ENCODE measurements at places on chromosomes 12 and 14.

GRCh38 chr12:12807970-12808702 is 5.0 kb upstream of the DDX47 start:
- DNase-seq: no peak

DNA sequence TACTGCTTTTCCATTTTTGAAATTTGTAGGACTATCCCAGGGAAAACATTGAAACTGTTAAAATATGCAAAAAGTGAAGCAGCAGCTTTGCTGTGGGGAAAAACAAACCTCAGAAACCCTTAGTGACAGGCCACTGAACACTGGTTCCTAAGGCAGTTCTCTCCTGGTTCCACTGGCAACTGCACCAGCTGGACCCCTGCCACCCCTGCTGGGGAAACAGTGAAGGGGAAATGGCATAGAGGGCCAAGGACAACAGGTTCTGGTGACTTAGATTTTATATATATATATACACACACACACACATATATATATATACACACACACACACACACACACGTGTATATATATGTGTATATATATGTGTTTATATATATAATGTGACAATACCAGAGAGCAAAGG is 16.2 kb upstream of the KRT7 start:
- no peak for DNase-seq

GRCh38 chr14:59376686-59377085 is 88.5 kb downstream of the GPR135 start:
- DNase-seq: no peak

- DNase-seq: no peak
Measured at GRCh38 chr12:45314770-45315169, 98.9 kb downstream of the ANO6 start.

GRCh38 chr14:40859055-40859454 is 747.6 kb upstream of the LRFN5 start:
- no peak for DNase-seq

- peak; percentile 61 for DNase-seq
Measured at GRCh38 chr12:49538510-49539403, at the start of gene KCNH3. Gene KCNH3, plus strand, starts transcription at chr12:49539030. Its CDS starts 387 bp downstream, at chr12:49539417.

DNA sequence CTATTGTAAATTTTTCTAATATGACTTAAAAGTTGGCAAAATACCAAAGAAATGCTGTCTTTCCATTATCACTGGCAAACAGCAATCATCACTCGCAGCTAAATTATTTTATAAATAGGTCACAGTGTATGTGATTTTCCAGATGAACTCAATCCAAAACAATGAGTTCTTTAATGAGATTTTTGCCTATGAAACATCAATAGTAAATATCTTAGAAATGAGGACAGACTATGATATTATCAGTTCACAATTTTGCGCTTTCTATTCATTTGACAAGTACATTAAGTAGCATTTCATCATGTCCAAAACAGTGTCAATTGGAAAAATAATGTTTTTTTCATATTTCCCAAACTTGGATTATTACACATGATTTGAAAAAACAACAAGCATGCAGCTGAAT is 65.7 kb downstream of the PIK3C2G start:
- no peak for DNase-seq

DNA sequence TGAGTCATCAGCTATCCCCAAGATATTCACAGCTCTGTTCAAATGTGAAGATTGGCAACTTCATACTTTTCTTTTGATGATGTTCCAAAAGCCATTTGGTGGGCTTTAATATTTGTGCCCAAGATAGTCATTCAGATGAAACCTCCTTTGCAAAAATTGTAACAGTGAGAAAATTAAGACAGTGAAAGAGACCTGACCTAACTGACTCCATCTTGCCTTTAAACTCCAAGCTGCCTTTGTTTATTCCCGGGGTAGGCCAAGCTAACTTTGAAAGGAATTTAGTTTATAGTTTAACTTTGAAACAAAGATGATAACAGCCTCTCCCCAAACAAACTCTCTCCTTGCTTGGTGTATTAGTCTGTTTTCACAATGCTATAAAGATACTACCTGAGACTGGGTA is 221.1 kb downstream of the KTN1 start:
- DNase-seq: no peak

DNA sequence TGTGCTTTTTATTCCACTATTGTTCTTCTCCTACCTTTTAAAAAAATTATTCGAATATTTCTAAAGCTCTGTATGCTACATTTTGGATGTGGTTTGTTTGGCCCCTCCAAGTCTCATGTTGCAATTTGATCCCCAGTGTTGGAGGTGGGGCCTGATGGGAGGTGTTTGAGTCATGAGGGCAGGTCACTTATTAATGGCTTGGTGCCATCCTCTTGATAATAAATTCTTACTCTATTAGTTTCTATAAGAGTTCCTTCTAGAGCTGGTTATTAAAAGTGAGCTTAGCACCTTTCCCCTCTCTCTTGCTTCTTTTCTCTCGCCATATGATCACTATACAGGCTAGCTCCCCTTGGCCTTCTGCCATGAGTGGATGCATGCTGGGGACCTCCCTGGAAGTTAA is 445.6 kb upstream of the PDE3A start:
- DNase-seq: no peak

- DNase-seq: no peak
Measured at GRCh38 chr12:24360907-24361306, 411.4 kb upstream of the SOX5 start.

DNA sequence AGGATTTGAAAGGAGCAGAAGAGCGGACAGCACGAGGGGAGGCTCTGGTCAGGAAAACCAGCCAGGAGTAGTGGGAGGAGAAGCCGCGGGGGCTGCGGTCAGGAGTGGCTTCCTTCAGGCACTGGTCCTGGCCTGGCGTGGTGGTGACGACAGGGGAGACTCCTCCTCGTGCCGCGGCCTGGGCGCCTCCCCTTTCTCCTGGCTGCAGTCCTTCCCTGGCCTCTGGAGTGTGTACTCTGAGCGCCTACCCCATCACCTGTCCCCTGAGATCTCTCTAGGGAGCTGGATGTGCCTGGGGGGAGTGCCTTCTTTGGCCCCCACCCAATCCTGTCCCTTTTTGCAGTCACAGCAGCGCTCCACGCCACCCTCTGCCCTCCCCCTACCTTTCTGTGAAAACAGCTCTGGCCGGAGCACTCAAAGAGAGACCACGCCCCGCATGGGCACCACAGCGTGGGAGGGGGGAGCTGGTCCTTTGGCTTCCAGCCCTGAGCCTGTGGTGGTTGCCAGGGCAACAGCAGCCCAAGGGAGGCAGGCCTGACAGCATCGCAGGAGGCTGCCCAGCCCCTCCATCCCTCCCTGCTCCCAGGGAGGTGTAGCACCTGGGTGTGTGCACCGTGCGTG is 125.9 kb downstream of the CALM1 start:
- DNase-seq: no peak

DNA sequence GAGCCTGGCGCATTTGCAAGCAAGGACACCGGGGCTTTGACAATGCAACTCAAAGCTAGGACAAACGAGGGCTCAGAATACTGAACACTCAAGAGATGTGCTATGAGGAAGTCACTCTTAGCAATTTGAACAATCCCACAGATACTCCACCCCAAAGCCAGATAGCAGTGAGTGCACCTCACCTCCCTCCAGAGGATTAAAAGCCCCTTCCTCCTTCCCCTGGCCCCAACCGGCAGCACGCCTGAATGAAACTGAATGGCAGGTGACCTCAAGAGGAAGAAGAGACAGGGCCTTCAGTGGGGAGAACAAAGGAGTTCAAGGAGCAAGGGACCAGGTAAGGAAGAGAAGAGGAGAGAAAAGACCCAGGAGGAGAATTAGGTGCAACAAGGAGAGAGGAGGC is 1.9 kb upstream of the KRT78 start:
- DNase-seq: no peak

- DNase-seq: no peak
Measured at GRCh38 chr12:20450591-20451180, 82.3 kb downstream of the PDE3A start.

- no peak for DNase-seq
Measured at GRCh38 chr14:28744126-28744525, 22.5 kb upstream of the FOXG1 start.

DNA sequence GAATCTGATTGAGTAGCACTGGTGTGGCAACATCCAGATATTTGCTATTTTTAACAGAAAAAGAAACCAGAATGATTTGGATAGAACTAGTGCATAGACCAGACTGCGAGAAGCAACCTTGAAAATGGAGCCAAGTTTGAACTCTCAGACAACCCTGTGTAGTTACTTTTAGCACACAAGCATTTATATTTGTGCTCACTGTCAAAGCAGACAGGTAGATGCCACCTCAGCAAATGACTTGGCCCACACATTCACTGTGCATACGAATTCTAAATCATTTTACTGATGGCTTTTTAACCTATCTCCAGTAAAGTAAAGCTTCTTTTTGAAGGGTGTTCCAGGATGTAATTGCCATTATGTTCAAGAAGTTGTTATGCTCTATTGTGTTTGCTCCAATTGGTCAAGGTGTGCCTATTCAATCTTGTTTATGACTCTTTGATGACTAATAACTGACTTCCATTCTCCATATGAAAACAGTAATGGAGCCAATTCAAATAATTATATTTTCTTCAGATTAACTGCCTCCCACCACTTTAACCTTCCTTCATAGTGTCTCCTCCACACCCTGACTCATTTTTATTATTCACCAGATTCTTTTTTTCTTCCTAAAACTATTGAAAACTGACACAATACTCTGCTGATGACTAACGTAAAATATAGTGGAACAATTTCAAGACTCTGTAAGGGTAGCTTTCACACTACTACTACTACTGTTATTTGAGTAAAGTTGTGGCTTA is 138.5 kb downstream of the CCER1 start:
- DNase-seq: no peak

- no peak for DNase-seq
Measured at GRCh38 chr12:75759196-75759595, 247.8 kb upstream of the KRR1 start.

- no peak for DNase-seq
Measured at GRCh38 chr12:114238808-114239207, 167.1 kb downstream of the TBX5 start.

- DNase-seq: no peak
Measured at GRCh38 chr12:113749433-113749815, 216.7 kb downstream of the RBM19 start.

DNA sequence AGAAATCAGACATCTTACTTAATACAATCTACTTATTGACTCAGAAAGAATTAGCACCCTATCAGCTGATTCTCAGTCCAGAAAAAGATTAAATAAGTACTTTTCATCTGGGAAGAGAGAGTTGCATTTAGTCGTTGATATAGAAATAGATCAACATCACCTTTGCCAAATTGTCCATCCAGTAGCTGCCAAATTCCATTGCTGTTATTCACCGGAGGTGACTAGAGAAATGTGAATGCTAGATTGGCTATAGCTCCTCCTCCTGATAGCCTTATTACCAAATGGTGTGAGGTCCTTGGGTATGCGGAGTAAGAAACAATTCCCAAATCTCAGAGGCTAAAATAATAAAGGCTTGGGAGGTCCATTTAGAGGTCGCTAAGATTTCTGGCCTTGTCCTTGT is 723.3 kb upstream of the FLRT2 start:
- no peak for DNase-seq

DNA sequence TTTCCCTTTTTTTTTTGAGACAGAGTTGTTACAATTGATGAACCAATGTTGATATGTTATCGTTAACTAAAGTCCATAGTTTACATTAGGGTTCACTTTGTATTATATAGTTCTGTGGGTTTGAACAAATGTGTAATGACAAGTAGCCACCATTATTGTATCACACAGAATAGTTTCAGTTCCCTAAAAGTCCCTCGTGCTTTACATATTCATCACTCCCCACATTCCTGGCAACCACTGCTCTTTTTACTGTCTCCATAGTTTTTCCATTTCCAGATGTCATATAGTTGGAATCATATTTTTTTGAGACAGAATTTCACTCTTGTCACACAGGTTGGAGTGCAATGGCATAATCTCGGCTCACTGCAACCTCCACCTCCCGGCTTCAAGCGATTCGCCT is 12.5 kb downstream of the HSD17B6 start:
- no peak for DNase-seq

- DNase-seq: no peak
Measured at GRCh38 chr12:131900397-131900796, 6.0 kb downstream of the ULK1 start.

GRCh38 chr12:60235261-60235660 is 639.4 kb downstream of the SLC16A7 start:
- DNase-seq: no peak

GRCh38 chr12:79300199-79300568 is 390.6 kb downstream of the PAWR start:
- no peak for DNase-seq

GRCh38 chr12:51888316-51889215 is 663 bp downstream of the ANKRD33 start:
- no peak for DNase-seq

- DNase-seq: no peak
Measured at GRCh38 chr14:69046476-69046860, 67.4 kb upstream of the ACTN1 start.

GRCh38 chr14:104115691-104116287 is 22.6 kb upstream of the KIF26A start:
- DNase-seq: no peak

GRCh38 chr12:62900686-62901272 is 34.2 kb downstream of the PPM1H start:
- DNase-seq: no peak

DNA sequence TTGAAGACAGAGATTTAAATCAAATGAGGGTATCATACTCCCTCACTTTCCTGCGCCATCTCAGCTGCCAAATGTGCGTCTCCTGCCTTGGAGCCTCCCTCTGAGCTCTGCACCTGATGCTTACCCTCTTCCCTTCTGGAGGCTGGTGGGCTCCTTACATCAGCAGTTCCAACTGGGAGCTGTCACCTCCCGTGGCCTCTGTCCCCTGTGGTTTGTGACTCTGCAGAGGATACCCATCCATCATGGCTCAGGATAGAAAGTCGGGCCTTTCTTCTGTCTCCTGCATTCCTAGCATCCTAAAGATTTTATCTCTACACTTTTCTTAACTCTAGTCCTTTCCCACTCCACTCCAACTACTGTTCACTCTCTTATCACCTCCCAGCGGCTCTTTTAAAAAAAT is 570.6 kb downstream of the BCL11B start:
- DNase-seq: no peak

DNA sequence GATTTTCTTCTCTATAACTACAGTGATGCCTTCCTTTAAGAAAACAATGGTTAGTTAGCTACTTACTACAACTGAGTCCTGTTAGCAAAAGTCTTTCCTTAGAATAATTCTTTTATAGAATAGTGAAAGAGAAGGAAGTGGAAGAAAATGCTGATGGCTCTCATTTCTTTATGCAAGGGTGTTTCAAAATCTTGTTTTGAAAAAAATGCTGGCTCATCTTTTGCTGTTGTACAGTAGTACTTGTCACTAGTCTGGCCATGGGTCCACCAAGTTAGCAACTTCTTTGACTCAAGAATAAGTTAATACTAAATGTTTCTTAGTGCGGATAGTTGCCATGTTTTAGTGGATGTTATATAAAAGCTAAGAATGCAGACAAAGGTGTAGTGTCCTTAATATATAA is 225.4 kb downstream of the PTPRO start:
- no peak for DNase-seq

- DNase-seq: no peak
Measured at GRCh38 chr14:65281991-65282895, 130.3 kb upstream of the FUT8 start.

- no peak for DNase-seq
Measured at GRCh38 chr14:64995291-64995690, 8.6 kb downstream of the FNTB start.

GRCh38 chr12:123063535-123063934 is 83.1 kb downstream of the ARL6IP4 start:
- DNase-seq: no peak

Measured in activated CD4-positive, alpha-beta T cell treated with anti-CD3 and anti-CD28 coated beads for 24 hours (primary cell).